ENCODE measurements at places on chromosomes 12 and 14.

DNA sequence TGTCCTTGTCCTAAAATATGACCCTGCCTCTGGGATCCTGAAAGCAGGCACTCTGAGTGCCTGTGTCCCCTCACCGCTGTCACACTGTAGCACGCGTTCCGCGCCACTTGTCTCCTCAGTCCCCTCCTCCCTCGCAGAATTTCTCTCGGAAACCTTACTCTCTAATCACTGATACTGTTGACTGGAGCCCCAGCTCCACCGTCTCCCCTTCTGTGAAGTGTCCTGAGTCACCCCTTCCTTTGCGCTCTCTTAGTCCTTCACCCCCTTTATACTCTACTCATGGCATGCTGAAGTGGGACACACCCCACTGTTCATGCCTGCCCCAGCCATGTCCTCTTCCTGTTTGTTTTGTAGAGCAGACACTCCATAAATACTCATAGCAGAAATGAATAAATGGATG, 104.7 kb downstream of the ZNF664 start:
- no peak for DNase-seq

DNA sequence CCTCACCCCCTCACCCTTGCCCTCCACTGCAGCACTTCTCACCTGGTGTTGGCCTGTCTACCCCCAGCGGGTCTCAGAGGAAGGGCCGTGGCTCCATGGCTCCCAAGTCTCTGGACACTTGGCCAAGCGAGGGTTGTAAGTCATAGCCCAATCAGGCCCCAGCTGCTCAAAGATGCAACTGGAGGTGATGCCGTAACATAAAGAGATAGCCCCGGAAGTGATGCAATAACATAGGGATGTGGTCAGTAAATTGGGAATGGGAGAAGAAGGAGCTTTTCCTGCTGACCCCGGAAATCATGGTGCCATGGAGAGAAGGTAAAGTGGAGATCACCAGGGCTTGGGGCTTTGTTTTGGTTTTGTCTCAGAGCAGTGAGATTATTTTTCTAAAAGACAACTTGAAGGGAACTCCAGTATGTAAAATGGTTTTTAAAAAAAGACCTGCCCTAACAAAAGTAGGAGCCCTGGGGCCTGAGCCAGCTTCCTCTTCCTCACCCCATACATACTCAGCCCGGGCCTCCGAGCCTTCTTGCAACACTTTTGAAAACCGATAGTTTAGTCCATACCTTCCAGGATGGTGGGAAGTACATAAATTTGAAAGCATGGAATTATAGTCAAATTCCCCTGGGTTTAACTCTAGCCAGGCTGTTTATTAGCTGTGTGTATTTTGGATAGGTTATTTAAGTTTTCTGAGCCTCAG, 212.5 kb downstream of the CRADD start:
- no peak for DNase-seq

DNA sequence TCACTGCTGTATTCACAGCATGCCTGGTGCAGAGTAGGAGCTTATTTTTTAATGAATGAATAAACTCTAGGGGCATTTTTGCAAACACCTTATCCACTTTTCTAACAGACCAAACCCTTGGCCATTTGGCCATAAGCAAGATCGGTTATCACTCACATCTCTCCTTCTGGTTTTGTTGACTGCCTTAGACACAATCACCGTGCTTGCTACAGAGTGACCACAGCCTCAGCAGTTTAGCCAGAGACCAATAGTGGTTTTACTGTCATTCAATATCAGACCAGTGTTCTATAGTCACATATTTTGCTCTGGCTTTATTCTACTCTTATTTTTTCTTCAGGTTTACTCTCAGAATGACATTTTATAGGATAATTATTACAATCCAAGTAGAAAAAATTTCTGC, 2.2 kb downstream of the KLRB1 start:
- DNase-seq: no peak

- DNase-seq: no peak
These were observed 15.4 kb upstream of the TMEM120B start for GRCh38 chr12:121697093-121697698.

- no peak for DNase-seq
These were observed 24.4 kb downstream of the NAP1L1 start for GRCh38 chr12:76060111-76060510.

- no peak for DNase-seq
These were observed 137.5 kb downstream of the DYRK2 start for GRCh38 chr12:67786086-67786485.

GRCh38 chr14:74913986-74914573, 9.0 kb downstream of the RPS6KL1 start:
- no peak for DNase-seq

DNA sequence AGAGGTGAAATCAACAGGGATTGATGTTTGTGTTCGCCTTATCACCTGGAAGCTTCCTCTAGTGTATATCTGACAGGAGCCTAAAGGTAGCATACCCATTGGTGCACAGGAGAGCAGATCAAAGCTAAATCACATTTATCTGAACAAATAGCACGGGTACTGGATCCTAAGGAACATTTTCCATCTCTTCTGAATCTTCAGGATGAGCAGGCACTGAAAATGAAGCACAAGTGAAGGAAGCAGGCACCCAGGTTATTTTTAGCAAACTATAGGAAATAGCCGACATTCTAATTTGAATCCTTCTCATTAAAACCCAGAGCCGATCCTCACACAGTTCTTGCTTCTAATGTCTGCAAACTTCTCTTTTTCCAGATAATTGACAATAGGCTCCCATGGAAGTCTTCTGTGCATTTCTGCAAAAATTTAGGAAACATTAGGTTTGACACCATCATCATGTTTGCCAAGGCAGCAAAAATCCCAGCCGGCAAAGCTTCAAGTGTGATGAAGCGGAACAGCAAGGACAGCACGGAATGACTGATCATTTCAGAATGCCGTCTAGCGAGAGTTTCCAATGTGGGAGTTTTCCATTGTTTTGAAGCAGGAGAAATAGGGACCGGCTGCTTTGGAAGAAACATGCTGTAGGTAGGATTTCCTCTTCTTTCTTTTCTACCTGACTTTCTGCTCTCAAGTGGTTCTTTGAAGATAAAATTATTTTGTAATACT, 24.3 kb upstream of the RGS6 start:
- DNase-seq: no peak

- no peak for DNase-seq
These were observed 36.2 kb downstream of the TMEM120B start for GRCh38 chr12:121748571-121749265.

DNA sequence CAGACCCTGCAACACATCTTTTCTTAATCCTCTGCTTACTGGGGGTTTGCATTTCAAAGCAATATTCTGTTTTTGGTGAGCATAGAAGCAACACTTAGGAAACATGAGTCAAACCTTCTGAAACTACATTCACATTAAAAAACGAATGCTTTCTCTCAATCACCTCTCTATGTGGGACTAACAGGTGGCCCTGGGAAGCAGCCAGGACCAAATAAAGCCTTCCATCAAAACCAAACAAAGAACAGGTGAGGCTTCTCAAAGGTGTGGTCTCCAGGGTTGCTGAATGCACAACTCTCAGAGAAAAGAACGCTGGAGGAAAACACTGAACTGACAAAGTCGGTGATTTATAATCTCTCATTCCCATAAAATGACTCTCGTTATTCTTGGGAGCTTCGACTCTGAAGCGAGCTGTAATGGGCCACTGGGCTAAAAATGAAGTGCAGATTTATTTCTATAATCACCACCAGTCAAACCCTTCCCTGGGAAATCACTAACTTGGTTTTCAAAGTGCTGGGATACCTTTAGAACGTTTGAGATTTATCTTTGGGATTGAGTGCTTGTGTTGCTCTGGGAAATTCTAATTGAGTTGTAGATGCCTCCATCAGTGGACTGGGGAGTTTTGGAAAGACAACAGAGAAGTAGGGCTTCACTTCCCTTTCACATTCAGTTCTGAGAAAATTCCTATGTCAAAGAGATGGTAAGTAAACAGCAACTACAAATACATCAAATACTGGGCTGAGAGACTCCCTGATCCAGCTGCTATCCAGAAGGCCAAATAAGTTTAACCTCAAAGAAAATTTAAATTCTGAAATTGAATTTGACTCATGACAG, 262.0 kb upstream of the TMPO start:
- no peak for DNase-seq

DNA sequence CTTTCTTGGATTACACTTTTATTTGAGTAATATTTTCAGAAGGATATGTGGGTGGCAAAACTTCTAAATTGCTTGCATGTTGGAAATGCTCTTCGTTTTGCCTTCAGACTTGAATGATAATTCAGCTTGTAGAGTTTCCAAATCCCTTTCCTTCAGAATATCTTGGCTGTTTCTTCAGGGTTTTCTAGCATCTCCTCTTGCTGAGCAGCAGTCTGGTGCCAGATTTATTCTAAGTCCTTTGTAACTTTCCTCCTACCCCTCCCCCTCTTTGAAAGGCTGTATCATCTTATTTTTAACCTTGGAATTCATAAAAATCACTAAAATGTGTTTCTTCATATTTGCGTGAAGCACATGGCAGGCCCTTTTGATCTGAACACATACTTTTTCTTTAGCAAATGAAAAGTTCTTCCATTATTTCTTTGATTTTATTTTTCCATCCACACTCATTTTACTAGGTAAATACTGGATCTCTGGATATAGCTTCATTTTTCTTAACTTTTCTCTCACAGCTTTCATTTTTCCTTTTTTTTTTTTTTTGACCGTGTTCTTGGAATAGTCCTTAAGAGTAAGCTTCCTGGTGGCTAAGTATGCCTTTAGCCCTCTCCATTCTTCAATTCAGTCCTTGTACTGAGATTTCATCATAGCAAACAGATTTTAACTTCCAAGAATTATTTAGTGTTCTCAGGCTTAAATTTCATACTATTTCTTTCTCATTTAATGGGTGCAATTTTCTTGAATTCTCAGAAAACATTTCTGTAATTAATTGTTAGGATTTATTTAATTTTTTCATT, 102.0 kb downstream of the SLC38A4 start:
- DNase-seq: no peak

All from stimulated activated CD4-positive, alpha-beta T cell treated with anti-CD3 and anti-CD28 coated beads, Interleukin-12 subunit alpha, Interleukin-12 subunit beta, amount 100 ng/mL, for 24 hours (primary cell).